GOT3 (cell line): ENCODE measurements at places on chromosomes 13 and 19.

GRCh38 chr13:105436943-105437342, 1098.5 kb downstream of the EFNB2 start:
- no peak for DNase-seq

DNA sequence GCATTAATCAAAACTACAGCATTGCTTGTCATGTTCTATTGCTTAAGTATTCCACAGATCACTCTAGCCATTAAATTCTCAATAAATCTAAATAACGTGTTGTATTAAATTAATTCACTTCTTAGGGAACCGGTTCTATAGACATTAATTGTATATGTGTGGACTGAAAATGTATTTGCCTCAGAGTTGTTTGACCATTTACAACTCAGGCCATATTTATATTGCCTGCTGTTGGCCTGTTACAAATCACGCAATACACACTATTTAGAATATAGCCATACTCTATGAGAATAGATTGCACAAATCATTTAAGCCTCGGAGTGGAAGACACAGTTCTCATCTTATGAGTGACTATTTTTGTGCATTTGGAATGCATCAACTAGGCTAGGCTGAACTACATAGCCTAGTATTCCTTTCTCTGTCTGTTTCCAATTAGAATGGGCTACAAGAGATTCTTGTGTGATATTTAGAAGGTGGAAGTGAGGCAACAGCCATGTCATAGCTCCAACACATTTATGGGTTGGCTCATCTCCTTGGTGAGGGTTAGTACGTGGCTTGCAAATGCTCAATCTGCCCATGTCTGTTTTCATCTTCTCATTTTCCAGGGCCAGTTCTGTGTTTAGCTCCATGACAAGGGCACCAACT, 1116.1 kb downstream of the PCDH9 start:
- DNase-seq, result no peak

DNA sequence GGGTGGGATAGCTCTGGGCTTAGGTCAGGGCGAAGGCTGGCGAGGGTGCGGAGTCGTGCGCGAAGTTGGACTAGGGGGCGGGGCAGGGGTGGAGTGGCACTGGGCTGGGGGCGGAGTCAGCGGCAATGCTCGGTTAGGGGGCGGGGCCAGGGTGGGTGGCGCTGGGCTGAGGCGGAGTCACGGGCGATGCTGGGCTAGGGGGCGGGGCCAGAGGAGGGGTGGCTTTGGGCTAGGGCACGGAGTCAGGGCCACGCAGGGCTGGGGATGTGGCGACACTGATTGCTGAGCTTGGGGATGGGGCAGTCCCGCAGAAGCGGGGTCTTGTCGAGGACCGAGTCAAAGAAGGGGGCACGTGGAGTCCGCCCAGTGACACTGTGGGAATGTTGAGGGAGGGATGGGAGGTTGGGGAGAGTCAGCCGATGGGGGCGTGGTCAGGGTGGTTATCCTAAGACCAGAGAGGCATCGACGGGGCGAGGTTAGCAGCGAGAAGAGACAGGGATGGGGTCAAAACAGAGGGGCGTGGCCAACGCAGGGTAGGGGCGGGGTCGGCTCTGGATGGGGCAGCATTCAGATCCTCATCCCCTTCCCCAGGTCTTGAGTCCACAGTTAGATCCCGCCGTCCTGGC, 8.7 kb downstream of the HOMER3 start:
- DNase-seq, result no peak

DNA sequence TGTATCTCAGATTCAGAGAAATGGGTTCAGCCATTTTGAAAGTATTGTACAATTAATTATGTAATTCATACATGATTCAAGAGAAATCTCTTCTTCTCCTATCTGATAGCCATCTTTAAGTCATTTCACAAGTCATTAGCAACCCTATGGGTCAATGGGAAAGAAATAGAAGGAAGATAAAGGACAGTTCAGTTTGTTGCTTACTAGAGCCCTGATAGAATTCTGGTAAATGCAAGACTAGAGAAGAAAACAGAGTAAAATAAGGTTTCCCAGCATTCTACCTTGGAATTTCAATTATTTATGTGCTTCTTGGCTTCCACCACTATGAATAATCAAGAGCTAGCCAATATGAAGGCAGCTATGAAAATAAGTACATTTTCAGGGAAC, 117.7 kb downstream of the LHFPL6 start:
- DNase-seq, result no peak

- no peak for DNase-seq
These were observed 108.3 kb downstream of the SLITRK5 start for GRCh38 chr13:87779426-87779825.

GRCh38 chr13:99256709-99257108, 1.5 kb downstream of the GPR18 start:
- DNase-seq, result no peak

- DNase-seq, result no peak
These were observed 579 bp downstream of the RPS9 start for GRCh38 chr19:54201172-54201701.

GRCh38 chr13:34815526-34815925, 126.5 kb upstream of the NBEA start:
- no peak for DNase-seq

DNA sequence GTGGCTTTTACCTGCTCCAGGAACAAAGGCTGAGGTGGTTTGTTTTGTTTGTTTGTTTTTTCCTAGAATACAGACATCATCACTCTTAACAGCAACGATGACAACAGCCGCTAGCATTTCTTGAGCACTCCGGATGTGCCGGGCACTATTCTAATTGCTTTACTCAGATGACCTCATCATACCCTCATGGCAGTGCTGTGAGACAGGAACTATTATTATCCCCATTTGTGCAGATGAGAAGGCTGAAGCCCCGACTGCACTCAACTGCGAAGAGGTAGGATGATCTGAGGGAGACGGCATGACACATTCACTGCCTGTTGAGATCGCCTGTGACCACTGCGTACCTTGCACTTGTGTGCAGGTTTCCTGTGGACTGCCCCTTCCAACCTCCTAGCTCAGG, 66.5 kb downstream of the CCDC70 start:
- no peak for DNase-seq

DNA sequence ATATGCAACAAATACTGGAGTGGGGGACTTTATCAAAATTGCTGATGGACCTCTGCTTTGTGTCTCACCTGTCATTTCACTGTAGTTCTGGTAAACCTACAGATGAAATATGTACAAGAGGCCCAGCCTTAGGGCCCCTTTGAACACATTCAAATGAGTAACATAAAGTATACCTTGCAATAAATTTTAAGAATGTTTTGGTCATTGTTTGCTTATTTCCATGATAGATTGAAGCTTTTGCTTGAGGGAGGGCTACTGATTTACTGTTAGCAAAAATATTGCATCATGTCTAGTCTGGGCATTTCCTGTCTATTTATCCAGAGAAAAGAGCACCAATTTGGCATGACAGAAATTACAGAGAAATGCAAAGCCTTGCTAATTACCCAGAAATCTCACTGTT, 705.5 kb upstream of the PCDH9 start:
- no peak for DNase-seq

DNA sequence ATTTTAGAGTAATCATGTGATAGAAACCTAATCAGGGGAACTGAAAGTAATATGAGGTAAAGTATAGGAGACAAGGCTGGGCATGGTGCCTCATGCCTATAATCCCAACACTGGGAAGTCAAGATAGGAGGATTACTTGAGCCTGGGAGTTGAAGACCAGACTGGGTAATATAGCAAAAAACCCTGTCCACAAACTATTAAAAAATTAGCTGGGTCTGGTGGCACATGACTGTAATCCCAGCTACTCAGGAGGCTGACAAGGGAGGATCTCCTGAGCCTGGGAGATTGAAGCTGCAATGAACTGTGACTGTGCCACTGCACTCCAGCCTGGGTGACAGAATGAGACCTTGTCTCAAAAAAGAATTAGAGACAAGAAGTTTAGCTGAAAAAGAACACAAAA, 469.9 kb downstream of the GPC5 start:
- no peak for DNase-seq

GRCh38 chr19:33379151-33379829, 5.8 kb downstream of the CEBPG start:
- DNase-seq, result no peak
